Neural crest cell (in vitro differentiated cells): ENCODE measurements at places on chromosomes 4 and X. TPM values are rescaled to one million over a fixed set of nuclear protein-coding genes. Genes with fewer than 3 reads are reported as not detected.

DNA sequence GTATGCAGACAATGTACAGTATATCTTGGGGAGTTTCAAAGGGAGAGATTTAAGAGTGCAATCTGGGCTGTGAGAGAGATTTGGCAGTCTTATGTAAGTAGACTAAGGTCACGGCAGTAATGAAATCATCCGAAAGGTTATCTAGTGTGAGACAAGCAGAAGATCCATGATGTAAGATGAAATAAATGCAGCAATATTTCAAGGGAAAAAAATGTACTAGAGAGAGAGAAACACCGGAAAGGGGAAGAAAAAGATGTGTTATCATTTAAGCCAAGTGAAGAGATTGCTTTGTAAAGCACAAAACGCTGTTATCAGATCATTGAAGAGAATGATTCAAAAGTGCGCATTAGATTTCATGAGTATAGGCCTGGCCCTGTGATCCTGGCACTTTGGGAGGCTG is 88.4 kb upstream of the GUCY1A1 start:
- no peak for DNase-seq

- no peak for DNase-seq
These were observed 46.0 kb downstream of the TFDP3 start for GRCh38 chrX:133171962-133172708.

MAGEA4 gene
- not detected in 2 replicates for total RNA-seq

GRCh38 chr4:168673476-168673875 is 176.6 kb downstream of the PALLD start:
- no peak for DNase-seq

DNA sequence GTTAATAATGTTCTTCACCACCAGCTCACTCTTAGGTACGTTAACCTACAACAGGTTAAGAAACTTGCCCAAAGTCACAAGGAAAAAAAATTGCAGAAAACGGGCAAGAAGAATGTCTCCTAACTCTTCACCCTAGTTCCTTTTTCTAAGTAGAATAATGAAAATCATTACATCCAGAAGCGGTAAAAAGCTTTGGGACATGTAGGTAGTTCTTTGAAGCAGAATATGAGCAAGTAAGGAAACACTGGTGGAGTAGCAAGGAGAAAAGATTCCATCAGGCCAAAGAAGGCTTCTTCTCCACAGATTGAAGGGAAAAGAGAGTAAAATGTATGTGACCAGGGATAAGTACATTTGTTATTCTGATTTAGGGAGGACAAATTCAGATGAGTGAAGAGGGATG is 4.1 kb downstream of the CAMK2D start:
- no peak for DNase-seq

DNA sequence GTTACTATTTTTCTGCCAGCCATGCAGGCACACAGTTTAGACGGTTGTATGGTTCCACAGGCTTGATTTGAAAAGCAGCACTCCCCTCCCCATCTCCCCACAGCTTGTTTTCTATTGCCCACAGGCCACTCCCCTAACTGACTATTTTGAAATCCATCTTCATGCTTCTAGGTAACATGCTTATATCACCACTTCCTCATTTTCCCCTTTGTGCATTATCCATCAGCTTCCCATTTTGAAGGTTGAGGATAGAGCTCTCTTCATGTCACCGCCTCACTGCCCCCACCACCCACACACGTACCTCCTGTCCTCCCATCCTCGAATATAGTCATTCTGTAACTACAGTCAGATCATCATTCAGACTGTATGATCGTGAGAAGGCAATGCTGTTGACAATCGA is 224.7 kb downstream of the MID1 start:
- DNase-seq: no peak

DNA sequence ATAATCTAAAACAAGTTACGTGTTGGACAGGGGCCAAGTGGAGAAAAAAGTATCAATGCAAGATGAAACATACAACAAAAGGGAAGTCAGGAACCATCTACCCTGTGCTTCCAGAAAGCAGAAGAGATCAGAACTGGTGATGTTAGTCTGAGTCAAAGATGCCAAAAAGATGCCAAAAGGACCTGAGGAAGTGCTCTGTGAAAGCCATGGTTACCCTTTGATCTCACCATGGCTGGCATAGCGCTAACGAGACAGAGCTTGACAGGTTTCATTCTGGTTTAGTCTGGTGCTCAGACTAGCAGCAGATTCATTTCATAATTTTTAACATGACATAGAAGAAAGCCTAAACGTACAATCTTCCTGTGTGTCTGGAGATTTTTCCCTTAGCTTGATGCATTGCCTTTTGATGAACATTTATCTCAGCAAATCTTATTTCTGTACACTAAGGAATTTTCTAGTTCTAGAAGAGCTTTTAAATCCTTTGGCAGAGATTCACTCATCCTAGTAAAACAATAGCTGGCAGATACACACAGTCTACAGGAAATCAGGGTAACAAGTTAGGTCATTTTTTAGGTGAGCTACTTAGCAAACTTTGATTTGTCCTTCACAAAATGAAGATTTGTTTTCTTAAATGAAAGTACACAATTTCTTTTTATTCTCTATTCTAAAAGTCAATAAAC is 87.7 kb downstream of the COL25A1 start:
- no peak for DNase-seq

DNA sequence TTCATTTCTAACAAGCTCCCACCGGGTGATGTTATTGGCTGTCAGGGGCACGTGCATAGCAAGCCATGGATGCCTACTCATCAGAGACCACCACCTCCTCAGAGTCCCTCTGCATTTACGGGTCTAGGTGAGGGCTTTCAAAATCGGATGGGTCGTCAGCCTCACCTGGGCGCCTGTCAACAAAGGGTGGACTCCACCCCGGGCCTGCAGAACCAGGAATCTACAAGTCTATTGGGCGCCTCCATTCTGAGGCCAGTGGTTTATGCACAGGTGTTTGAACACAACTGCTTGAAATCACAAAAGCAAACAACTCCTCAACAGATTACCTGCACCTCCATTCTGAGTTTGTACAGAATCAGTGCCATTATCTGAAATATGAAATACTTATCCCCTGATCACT is 318.9 kb downstream of the PTTG2 start:
- no peak for DNase-seq

SMIM43 gene
- 0.25 and 0.51 TPM in 2 replicates for total RNA-seq

DNA sequence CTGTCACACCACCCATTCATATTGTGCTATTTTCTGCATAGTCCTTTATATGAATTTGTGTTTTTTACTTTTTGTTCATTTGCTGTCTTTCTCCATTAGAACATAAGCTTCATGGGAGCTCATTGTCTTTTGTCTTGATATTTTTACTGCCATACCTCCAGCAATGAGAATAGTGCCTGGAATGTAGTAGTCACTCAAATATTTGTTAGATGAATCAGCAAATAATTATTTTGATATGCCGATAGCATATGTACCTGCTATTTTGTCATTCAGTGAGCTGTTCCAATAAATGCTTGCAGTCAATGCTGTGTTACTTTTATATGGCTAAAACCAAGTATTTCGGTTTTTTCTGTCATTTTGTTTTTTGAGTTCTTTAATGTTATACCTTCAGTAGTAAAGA is 43.5 kb upstream of the SLC25A31 start:
- no peak for DNase-seq

DNA sequence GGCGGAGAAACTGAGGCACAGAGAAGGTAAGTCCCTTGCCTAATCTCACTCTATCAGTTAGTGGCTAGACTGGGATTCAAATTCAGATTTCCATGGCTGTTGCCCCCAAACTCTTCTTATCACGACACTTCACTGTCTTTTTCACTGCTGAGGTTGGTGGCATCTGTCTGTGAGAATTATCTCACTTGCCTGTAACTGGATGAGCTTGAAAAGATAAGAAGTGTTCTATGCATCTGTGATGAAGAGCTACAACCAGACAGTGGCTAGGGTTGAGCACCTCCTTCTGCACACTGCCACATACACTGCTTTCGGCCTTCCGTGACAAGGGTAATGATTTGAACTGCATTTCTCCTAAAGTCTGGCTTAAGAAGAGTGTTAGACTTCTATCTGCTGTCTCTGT is 107.9 kb upstream of the TEX13D start:
- no peak for DNase-seq

TLR10 gene
- not detected in 2 replicates for total RNA-seq

PLAC8 gene
- total RNA-seq: 0.40 and 0.57 TPM in 2 replicates

DNA sequence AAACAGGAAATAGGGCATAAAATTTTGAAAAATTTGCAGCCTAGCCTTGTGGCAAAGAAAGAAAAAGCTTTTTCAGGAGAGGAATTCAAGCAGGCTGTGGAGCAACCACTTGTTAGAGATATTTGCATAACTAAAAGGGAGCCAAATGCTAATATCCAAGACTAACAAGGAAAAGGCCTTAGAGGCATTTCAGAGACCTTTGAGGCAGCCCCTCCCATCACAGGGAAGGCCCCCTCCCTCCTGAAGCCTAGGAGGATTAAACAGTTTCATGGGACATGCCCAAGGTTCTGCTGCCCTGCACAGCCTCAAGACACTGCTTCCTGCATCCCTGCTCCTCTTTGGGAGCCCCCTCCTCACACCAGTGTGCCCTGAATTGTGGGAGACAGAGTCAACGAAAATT is 275.4 kb upstream of the SFRP2 start:
- DNase-seq: no peak

DNA sequence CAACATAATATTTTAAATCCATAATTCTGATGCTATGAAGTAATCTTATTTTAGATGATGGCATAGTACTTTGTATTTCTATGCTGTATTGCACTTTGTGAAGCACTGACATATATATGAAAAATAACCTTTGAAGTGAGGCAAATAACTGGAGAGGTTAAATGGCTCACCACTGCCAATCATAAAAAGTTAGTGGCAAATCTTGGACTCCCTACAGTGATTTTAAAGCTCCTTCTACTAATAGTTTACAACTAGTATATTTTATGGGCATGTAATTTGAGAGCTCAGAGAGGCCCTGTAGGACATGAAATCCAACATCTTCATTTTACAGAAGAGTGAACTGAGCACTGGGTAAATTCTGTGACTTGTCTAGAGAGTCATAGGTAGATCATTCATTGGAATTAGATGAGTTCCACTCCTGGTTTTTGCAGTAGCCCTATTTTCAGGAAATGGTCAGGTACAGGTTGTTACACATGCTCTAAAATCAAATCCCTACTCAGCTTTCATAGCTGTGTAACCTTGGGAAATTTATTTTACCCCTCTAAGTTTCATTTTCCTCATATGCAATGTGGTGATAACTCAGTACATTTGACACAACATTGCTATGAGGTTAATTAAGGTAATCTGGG is 804 bp upstream of the GC start:
- DNase-seq: no peak

TMPRSS11D gene
- not detected in 2 replicates for total RNA-seq

- no peak for DNase-seq
These were observed 60.0 kb downstream of the FHDC1 start for GRCh38 chr4:152996111-152996571.

GATB gene
- 22.2 and 24.9 TPM in 2 replicates for total RNA-seq

SPARCL1 gene
- 7.8 and 8.6 TPM in 2 replicates for total RNA-seq

DNA sequence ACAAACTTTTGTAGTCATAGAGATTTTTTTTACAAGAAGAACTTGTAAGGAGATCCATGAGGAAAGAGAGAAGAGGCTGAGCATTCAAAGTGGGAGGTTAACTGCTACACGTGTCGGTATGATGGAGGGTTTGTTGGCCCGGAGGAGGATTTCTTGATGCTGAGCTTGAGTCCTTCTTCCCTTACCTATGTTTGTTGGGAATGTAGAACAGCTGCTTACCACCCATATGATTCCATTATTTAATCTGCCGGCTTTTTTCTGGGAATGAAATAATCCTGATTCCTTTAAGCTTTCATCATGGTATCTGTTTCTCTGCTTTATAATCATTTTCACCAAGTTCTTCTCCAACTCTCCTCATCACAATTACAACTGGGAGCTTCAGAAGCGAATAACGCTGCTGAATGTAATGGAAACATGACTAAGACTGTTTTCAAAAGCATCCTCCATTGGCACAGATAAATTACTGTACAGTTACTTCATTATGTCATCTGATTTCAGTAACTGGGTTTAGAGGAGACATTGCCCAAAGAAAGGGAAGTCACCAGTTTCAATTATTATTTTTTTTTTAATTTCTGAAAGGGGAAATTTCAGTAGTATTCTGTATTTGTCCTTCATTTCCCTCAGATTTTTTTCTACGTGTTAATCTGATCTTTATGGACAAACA is 420.6 kb downstream of the SPRY1 start:
- DNase-seq: no peak

CTAG2 gene
- total RNA-seq: not detected in 2 replicates

GPR50 gene
- total RNA-seq: 3.7 and 4.4 TPM in 2 replicates
